Cortex of kidney (tissue), 1 donor: ENCODE measurements at places on chromosomes 6 and 20.

DNA sequence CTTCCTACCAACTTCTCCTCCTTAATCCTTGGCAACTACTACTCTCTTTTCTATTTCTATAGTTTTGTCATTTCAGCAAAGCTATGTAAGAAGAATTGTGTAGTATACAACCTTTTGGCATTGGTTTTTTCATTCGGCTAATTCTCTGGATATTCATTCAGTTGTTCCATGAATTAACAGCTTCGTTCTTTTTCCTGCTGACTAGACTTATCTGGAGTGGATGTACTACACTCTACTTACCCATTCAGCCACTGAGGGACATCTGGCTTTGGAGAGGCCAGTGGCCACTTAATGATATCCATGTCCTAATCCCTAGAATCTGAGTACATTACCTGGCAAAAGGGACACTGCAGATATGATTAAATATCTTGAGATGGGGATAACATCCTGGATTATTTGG, 623.9 kb downstream of the DOK5 start:
- DNase-seq = no peak

DNA sequence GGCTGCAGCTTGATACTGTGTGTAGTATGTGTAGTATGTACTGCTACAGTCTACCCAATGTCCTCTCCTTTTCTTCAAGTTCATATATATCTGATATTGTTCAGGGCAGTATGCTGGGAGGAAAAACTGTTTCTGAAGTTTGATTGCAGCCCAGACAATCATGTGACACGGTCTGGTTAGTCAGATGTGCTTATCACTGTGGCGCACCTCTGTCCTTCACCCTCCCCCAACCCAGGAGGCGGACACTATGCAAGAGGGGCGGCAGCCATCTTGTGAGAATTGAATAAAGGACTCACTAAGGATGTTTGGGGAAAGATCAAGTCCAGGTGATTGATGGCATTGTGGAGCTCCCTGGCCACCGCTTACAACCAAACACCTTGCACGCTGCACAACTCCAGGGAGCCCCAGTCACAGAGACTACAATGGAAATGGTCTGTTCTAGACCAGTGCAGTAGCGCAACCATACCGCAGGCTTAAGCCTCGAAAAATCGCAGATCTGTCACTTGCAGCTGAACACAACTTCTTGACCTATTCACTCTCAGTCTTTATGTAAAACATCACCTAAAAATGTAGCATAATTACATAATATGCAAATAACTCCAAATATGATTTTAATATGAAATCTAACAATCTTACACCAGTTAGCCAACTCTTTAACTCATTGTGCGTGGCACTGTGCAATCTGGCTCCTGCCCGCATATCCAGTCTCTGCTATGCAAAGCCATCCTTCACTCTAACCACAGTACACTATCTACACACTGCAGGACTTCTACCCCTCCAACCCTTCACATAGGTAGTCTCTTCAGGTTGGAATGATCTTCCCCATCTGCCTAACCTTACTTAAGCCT, 79.3 kb downstream of the VGLL2 start:
- no peak for DNase-seq

DNA sequence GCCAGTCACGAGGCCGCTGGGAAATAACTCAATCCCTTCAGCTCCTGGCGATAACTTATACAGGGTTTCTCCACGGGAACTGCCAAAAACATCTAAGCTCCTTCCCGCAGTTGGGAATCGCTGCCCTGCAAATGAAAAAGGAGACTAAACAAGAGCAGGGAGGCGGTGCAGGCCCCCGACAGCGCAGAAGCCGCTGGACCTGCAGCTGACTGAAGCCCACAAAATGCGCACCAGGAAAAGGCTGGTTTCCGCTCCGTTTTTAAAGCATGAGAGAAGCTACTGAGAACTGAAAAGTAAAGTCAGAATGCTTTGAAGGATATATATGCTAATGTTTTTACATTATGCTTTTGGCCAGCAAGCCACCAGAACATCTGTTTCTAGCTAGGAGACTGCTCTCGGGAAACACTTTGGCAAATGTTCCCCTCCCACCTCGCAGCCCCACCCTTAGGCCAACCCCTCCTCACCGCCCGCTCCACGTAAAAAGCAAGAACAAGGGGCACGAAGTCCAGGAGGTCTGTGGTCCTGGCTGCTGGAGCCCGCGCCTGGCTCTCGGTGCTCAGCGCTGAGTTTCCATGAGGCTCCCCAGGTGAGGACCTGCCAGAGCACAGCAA, 90.5 kb downstream of the SOD2 start:
- no peak for DNase-seq

DNA sequence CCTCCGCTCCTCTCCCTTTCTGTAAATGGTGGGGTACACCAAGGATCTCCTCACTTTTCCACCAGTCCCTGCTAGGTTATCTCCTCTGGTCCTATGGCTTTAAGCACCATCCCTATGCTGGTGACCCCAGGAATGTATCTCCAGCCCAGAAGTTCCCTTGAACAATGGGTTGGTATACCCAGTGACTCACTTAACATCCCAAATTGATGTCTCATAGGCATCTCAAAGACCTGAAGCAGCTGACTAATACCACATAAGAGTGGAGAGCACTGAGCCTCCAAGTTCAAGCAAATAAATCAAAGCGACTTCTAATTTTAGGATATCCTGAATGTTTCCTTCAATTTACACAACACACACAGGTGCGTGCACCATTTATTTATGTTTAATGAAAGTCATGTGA, 48.3 kb downstream of the ADGRF1 start:
- no peak for DNase-seq

GRCh38 chr6:108134213-108134970, 31.4 kb upstream of the NR2E1 start:
- DNase-seq = no peak

DNA sequence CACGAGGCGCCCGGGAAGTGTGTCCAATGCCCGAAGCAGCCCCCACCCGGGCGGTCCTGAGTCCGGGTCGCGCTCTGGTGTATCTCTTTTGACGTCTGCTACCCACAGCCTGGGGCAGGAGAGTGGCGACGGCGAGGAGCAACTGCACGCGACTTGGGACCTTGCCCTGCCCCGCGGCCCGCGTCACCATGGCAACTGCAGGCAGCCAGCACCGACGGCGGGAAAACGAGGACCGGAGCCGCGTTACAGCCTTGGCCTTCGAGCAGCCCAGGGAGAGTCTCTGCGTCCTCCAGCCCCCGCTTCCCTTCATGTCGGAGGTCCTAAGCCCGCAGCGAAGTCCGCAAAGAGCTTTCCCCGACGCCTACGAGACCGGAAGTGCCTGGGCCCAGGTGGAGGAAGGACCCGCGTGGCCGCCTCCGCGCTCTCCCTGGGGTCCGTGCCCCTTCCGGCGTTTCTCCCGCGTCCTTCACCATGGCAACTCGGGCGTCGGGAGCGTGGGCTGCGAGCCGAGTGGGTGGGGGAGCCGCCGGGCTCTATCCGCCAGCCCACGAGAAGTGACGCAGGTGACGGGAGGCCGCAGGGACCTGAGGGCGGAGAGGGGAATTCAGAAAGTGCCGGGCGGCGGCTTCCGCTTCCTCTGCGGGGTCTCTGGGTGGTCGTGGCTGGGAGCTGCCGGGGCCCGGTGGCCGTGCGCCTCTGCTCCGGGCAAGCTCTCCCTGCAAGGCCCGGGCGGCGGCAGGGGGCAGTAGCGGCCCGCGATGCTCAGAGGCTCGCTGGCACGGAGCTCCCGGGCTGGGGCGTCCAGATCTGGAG, 88.6 kb upstream of the TGM3 start:
- no peak for DNase-seq

GRCh38 chr6:100704961-100705360, 176.2 kb downstream of the ASCC3 start:
- no peak for DNase-seq

- no peak for DNase-seq
Observed at GRCh38 chr6:113732384-113732966, 124.7 kb upstream of the MARCKS start.

- no peak for DNase-seq
Observed at GRCh38 chr6:126063512-126064146, 77.3 kb downstream of the TRMT11 start.

GRCh38 chr6:27375613-27376079, 12.9 kb upstream of the ZNF391 start:
- DNase-seq = no peak

GRCh38 chr20:48198929-48199451, 413.7 kb upstream of the SULF2 start:
- DNase-seq = no peak

DNA sequence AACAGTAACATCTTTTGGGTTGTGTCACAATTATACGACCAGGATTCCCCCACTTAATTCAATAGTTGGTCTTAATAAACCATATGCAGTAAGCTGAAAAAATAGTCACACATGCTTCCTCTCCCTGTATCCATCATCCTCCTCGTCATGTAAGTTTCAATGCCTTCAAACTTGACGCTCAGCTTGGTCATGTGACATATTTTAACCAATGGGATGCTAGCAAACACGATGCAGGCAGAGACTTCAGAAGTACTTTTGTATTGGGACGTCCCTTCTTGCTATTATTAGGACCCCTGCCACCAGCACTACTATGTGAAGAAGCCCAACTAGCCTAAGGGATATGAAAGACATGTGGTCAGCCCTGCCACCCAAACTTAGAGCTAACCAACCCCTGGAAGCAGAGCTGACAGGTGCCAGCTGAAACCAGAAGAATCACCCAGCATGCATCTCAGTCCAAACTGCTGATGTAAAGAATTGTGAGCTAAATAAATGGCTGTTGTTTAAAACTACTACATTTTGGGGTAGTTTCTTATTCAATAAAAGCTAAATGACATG, 49.3 kb downstream of the CGA start:
- DNase-seq = no peak

DNA sequence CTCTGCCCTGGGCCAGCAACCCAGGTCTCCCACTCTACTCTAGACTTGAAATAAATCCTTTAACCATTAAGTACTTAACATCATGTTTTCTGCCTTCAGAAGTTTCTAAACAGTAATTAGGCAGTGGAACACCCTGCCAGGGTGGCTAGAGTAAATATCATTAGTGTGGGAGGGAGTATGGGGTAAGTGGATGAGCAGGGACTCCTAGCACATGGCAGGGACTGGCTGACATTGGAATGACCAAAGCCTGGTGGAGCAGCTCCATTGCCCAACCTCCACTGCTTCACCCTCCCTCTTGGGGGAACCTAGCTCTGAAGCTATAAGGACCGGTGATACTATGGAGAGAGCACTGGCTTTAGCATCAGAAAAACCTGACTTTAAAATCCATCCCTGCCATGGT, 167.1 kb downstream of the MAFB start:
- no peak for DNase-seq

GRCh38 chr6:40906759-40907158, 132.3 kb downstream of the UNC5CL start:
- no peak for DNase-seq

- DNase-seq = no peak
Observed at GRCh38 chr20:34701405-34702085, 2.6 kb upstream of the TP53INP2 start.

DNA sequence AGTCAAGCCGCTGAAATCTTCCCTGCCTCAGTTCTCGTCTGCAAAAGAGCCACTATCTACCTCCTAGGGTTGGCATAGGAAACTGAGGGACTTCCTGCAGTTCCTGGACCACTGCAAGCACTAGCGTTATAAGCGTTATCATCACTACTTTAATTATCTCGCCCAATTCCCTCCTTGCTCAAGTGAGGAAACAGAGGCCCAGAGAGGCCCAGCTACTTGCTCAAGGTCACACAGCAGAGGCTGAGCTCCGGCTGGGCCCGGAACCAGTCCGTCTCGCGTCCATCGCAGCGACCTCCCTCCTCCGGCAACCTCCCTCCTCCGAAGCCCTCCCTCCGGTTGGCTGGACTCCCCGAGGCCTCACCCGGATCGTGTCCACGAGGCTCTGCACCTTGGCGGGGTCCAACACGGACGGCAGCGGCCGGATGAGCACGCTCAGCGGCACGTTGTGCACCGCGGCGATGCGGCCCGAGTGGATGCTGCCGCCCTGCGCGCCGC, 338 bp downstream of the SRXN1 start:
- no peak for DNase-seq

GRCh38 chr6:15751721-15752350, 89.0 kb upstream of the DTNBP1 start:
- no peak for DNase-seq

DNA sequence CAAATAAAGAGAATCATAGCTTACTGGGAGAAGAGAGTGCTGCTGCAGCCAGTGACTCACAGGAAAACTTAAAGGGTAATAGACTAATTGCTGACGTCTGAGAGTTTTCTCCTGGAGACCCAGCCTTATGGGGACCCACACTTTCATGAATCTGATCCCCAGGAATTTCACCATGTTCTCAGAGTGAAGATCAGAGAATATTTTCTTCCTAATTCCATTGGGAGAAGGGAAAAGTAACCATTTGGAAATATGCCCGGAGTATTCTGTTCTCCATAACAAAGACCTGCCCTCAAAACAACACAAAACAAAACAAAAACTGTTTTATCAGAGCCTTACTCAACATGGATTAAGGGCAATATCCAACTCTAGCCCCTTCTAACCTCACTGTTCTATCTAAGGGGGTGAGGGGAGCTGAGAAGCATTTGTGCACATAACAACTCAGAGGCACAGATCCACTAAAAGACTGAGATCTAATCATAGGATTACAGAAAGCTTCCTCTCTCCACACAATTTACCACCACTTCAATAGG, 168.2 kb upstream of the SSTR4 start:
- no peak for DNase-seq

DNA sequence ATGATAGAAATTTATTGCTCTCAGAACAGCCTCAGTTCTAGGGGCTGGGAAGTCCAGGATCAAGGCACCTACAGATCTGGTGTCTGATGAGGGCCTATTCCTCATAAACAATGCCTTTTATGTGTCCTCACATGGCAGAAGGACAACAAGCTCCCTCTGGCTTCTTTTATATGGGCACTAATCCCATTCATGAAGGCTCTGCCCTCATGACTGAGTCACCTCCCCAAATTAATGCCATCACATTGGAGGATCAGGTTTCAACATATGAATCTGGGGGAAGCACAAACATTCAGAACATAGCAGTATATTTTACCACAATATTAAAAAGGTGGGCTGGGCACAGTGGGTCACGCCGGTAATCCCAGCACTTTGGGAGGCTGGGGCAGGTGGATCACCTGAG, 58.5 kb upstream of the CCN6 start:
- DNase-seq = no peak

DNA sequence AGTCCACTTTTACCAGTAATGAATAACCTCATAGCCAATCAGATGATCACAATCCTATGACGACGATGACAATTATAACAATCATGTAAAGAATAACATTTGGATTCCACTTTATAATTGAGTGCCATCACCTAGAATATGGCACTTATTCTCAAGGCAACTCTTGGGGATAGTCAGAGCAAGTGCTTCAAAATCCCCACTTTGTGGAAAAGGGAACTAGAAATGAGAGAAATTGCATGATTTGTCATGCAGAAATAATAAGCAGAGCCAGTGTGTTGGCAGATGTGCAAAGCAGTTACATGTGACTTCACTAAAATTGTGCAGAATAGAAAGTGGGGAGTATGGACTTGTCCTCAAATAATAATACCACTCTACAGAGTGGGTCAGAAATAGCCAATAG, 41.3 kb downstream of the FRK start:
- DNase-seq = no peak
